ENCODE measurements at places on chromosomes 6 and 20. TPM values are rescaled to one million over a fixed set of nuclear protein-coding genes. Genes with fewer than 3 reads are reported as not detected.

DNA sequence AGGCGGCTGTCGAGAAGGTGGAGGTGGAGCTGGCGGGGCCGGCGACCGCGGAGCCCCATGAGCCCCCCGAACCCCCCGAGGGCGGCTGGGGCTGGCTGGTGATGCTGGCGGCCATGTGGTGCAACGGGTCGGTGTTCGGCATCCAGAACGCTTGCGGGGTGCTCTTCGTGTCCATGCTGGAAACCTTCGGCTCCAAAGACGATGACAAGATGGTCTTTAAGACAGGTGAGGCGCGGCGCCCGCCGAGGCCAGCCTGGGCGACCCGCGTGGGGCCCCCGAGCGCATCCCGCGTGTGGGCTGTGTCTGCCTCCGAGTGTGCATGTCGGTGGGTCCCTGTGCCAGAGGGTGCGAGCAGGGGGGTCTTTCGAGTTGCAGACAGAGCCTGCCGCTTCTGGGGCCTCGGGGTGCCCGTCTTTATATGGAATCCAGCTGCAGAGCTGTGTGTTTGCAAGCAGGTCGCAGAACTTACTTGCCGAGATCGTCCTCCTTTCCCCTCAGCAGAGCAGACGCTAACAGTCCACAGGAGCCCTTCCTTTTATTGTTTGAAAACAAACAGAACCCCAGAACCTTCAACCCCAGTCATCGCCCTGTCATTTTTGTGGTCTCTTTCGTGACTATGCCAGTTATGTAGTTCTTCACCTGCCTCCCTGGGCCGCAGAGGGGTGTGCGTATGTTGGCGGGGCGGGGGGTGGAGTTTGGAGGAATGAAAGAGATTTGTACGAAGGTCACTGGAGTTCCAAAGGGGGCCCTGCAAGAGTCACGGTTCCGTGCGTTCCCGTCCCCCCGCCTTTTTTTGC is 766 bp downstream of the SLC16A10 start:
- DNase-seq = no peak

GRCh38 chr6:18464176-18464575 is 77.0 kb downstream of the RNF144B start:
- DNase-seq = no peak

DNA sequence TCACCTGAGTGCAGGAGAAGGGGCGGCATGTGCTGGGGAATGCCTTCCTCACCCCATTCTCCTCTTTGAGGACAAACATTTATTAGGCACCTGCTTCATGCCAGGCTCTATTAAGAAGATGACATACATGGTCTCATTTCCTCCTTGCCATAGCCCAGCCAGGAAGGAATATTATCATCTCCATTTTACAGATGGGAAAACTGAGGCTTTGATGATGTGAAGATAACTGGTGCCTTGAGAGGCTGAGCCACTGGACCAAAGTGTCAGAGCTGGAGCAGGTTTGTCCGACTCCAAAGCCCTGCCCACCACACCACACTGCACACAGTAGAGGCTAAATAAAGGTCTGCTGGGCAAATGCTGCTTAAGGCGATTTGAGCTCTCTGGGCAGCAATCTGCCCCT is 37.2 kb downstream of the FAM110A start:
- no peak for DNase-seq

DNA sequence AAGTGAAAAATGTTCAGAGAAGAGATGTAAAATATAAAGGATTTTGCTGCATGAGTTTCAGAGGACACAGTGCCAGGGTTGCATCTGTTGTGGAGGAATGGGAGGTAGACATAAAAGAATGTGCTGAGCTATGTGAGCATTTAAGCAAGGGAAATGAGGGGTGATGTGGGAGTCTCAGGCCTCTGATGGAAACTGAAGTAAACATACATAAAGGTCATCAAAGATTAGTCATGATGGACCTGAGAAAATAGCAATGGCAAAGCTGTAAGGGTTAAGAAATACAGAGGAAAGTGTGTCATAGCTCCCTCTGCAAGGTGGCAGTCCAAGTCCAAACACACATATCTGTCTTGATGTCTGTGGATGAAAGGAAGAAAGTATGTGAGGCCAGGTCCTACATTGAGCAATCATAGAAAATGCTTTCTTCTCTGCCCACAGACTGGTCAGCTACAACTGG is 306.6 kb upstream of the ECI2 start:
- DNase-seq = no peak

DNA sequence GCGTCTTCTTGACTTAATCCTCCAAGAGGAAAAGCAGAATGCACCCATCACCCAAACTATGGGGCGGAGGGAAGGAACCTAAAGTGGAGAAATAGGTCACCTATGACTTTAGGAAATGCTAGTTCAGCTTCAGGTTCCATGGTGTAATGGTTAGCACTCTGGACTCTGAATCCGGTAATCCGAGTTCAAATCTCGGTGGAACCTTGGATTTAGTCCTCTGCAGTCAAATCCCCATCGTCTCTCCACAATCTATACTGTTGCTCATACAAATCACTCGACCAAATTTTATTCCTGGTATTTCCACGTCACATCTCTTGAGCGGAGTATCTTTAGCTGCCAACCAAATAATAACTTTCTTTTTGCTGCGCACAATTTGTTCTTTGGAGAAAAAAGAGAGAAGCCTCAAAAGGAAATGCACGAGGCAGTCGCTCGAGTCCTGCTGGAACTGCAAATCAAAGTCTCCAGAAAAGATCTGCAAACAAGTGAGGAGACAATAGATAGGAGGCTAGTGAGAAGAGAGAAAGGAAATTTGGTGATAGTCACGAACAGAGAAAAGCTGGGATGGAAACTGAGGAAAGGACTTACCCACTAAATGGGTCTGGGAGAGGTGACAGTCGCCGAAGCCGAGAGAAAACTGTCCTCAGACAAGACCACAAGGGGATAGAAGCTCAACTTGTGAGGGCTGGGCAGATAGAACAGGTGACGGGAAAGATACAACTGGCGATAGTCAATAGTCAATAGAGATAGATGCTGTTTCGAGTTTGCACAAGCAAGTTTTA is 16.6 kb downstream of the POM121L2 start:
- DNase-seq = no peak

DNA sequence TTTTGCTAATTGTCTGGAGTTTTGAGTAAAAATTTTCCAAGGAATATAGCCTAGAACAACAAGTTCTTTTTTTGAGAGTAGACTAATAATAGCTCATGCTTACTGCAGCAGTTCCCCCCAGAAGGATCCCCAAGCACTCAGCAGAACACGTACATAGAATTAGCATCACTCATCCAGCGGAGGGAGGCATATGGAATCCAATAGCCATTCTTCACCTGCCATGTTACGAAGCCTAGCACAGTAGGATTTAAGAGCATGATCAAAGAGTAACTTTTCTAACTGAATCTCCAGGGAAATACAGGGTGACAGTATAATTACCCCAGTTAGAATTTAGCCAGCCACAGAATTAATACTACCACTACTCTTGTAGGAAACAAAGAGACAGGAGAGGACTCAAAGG is 511.7 kb upstream of the NOX3 start:
- DNase-seq = no peak

GRCh38 chr6:34656378-34657036 is 40.1 kb downstream of the ILRUN start:
- DNase-seq = no peak

GRCh38 chr6:158808941-158809678 is 10.1 kb downstream of the EZR start:
- DNase-seq = no peak

- no peak for DNase-seq
These were observed 529.6 kb upstream of the RNF217 start for GRCh38 chr6:124432620-124433019.

GRCh38 chr6:31617010-31617409 is 2.0 kb downstream of the AIF1 start:
- DNase-seq = no peak

- no peak for DNase-seq
These were observed 59.6 kb upstream of the PHIP start for GRCh38 chr6:79137671-79138070.

DNA sequence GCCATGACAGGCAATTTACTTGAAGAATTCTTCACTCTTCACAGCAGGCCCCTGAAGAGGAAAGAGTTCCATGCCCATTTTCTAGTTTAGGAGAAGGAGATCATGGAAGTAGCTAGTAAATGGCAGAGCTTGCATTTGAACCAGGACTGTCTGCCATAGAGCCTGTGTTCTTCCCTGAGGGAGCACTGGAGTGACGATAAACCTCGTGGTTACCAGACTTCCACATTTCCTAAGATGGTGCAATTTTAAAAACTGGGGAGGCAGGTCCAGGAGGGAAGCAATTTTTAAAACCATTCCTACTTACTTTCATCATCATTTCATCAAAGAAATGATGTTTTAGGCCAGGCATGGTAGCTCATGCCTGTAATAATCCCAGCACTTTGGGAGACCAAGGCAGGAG is 36.8 kb downstream of the STK35 start:
- DNase-seq = no peak

DNA sequence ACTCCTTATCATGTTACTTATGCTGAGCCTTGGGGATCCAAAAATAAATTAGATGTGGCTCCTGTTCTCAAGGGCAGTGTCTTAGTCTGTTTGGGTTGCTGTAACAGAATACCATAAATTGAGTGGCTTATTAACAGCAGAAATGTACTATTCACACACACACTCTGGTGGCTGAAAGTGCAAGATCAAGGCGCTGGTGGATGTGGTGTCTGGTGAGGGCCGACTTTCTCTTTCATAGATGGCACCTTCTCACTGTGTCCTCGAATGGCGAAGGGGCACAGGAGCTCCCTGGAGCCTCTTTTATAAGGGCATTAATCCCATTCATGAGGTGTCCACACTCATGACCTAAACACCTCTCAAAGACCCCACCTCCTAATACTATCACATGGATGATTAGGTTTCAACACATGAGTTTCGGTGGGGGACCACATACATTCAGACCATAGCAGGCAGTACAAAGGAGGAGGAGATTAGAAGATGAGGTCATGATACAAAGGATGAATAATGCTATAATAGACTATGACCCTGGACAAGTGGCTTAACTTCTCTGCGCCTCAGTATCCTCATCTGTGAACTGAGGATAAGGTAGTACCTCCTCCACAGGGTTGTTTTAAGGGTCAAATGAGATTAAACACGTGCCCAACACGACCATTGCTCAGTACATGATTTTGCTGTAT is 34.1 kb downstream of the RPP40 start:
- DNase-seq = no peak

- DNase-seq = no peak
These were observed 12.3 kb downstream of the ABHD12 start for GRCh38 chr20:25378189-25378883.

DNA sequence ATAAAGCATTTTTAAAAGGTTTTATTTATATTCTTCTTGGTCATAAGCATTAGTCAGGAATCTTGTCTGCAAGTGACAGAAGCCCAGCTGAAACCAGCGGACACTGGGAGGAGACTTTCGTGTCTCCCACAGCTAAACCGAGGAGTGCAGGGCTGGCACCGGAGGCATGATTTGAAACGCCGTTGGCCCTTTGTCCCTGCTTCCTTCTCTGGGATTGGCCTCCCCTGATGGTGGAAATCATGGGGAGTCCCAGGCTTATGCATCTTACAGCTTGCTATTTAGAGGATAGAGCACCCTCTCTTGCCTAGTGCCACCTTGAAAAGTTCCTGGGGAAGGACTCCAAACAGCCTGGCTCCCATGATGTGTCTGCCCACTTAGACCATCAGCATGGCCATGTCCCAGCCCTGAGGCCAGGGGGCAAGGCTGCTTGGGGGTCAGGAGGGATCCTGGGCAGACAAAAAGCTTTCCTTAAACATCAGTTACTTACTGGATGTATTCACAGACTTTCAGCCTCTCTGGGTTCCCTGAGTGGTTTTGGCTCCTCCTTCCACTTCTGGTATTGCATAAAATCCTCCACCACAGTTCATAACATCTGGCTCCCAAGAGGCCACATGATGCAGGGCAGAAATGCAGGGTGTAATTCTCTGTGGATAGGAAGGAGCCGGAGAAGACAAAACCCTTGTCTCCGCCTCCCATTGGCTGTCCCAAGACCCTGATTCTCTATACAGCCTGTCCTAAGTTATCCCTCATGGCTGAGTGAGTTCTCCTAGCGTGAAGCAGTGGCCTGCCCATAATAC is 49.3 kb upstream of the INSM1 start:
- DNase-seq = no peak

DNA sequence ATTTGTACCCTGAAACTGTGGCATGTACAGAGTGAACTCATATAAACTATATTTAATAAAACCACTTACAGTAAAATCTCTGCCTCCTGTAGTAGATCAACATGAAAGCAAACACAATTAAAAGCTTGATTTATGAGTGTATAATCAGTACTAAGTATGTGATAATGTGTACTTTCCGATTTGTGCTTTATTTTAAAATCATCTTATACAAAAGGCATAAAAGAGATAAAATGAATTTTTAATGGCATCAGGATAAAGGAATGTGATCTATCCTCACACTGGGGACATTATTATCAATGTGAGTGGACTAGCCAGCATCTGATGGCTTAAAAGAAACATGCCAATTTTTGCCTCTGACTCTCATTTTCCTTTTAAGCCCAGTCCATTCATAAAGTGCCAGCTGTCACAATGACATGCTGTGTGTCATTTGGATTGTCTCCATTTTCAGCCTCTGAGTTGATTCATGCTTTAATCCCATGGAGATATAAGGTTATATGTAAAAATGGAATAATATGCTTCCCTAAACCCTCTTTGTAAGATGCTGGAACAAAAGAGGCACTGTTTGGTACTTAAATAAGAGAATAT is 831.6 kb upstream of the EYS start:
- DNase-seq = no peak

DNA sequence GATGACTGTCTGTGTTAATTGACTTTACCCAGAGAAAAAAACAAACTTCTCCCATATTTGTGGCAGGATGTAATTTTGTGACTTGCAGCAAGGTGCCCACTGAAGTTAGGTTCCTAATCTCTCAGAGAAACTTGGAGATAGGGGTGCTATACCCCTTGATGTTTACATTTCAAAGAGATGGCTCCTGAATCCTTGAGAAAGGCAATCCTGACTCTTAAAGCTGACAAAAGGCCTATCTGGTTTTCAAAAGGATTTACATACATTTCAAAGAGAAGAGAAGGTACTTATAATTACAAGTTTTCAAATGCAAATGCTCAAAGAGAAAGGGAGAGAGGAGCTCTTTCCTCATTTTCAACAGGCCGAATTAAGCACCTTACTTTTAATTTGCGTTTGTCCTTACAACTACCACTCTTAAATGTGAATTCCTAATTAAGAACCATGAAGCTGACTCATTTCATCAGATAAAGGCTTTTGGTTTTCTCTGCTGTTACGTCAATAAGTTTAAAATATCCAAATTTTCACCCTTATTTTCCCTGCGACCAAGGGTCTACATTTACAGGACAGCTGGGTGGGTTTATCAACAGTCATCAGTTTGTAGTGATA is 711.8 kb upstream of the MAP3K7 start:
- DNase-seq = no peak

GRCh38 chr20:44692932-44693480 is 22.2 kb upstream of the CCN5 start:
- no peak for DNase-seq

Gene CDSN
- not detected for total RNA-seq

Gene HAO1
- not detected for total RNA-seq

Gene BTNL2
- not detected for total RNA-seq

Gene NEDD9
- total RNA-seq = 65.8 TPM

Gene BMP2
- 11.6 TPM for total RNA-seq

Gene ACTL10
- total RNA-seq = 3.6 TPM

Gene HRH3
- 4.2 TPM for total RNA-seq

Gene PAK1IP1
- 14.5 TPM for total RNA-seq

Gene KCNK16
- not detected for total RNA-seq
